ENCODE measurements at places on chromosomes 16 and 17.

- no peak for DNase-seq
These were observed 499 bp downstream of the PIP4K2B start for GRCh38 chr17:38798614-38799500.

- no peak for DNase-seq
These were observed 19.5 kb downstream of the MRM3 start for GRCh38 chr17:801660-802059.

GRCh38 chr17:42133461-42134041, 10.9 kb downstream of the HSPB9 start:
- no peak for DNase-seq

DNA sequence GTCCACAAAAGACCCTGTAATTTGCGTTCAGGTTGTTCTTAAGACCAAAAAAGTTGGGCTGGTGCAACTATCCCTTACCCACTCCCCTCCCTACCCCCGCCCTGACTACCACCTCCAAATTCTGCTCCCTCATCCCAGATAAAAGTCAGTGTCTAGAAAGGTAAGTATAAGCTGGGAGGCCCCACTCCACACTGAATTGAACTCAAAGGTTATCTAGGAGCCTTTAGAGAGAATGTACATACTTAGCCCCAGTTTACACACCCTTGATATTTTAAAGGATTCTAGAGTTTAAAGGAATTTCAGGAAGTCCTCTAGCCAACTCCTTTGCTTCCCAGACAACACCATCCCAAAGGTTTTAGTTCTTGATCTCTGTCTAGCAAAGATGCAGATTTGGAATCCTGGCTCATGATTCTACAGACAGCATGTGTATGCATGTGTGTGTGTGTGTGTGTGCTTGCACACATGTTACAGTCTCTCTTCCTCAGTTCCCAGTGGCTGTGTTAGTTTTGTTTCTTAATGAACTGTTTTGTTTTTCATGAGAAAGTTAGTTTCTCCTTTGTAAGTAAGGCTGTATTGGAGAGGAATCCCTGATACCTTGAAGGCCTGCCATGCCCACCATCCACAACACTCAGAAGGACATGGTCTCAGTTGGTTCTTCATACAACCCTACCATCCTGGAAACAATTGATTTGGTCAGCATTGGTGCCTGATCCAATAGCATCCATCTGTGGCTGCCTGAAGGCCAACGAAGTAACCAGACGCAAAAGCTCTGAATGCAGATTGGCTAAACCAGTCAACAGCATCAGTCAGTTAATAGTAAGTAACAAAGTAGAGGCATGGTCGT, 281.3 kb downstream of the SOX9 start:
- DNase-seq: no peak

GRCh38 chr16:149024-149660, 3.3 kb upstream of the HBZ start:
- DNase-seq: no peak

- DNase-seq: no peak
These were observed 1.4 kb downstream of the MTSS2 start for GRCh38 chr16:70684146-70685060.

GRCh38 chr17:18070861-18071340, 16.8 kb upstream of the DRG2 start:
- DNase-seq: no peak

GRCh38 chr17:2952174-2952845, 111.1 kb downstream of the OR1D5 start:
- DNase-seq: no peak
